ENCODE measurements at places on chromosomes 7 and 10. TPM values are rescaled to one million over a fixed set of nuclear protein-coding genes. Genes with fewer than 3 reads are reported as not detected.

The PRKAR2B gene
- total RNA-seq: 20.3 TPM

The CCDC7 gene
- 9.5 TPM for total RNA-seq

The AKR1C4 gene
- 0.48 TPM for total RNA-seq

The MAP3K8 gene
- total RNA-seq: 16.8 TPM

Data from progenitor cell of endocrine pancreas (in vitro differentiated cells).